Mucosa of gallbladder (tissue), 1 donor: ENCODE measurements at places on chromosomes 3 and 15. TPM values are rescaled to one million over a fixed set of nuclear protein-coding genes. Genes with fewer than 3 reads are reported as not detected.

The KNG1 gene
- 0.43 TPM for total RNA-seq

GRCh38 chr3:177513815-177514610 is 316.7 kb upstream of the TBL1XR1 start:
- DNase-seq = no peak

GRCh38 chr3:47741925-47742324 is 39.8 kb downstream of the SMARCC1 start:
- DNase-seq = no peak

DNA sequence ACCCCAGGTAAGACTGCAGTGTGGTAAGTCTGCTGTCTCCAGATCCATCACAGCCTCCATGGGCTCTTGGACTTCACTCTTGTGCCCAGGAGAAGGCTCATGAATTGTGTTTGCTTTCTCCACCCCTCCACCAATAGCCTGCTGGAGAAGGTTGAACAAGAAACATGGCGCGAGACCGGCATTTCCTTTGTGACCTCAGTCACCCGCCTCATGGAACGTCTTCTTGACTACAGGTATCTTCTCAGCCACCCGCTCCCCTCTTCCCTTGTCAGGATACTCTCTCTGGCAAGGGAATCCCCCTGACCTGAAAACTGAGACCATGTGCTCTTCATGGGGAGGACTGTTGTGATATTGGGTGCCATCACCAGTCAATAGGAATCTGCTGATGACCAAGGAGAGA is 52.1 kb upstream of the MANF start:
- DNase-seq = no peak

- DNase-seq = no peak
Observed at GRCh38 chr3:149174901-149175300, 45.5 kb downstream of the HPS3 start.

DNA sequence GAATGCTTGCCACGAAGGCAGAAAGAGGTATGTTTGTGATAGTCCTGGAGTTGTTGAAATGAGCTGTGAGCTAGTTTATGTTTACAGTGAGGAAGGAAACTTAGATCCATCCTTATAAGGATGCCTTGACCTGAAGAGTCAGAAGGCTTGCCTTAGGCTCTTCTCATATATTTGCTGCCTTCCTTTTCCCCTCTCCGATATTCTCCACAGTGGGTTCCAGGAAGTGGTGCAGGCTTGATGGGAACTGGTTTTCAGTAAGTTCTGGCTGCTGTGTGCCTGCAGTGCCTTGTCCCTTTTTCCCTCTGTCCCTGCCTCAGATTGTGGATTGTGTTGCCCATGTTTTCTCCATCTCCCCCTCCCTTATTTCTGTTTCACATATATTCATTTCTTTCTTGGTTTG is 287.3 kb upstream of the UBE2E1 start:
- no peak for DNase-seq
